ENCODE measurements at places on chromosomes 1 and 21. TPM values are rescaled to one million over a fixed set of nuclear protein-coding genes. Genes with fewer than 3 reads are reported as not detected.

CDC42 gene
- total RNA-seq, result 288 TPM

- DNase-seq, result no peak
Observed at GRCh38 chr1:94543893-94544635, 2.5 kb upstream of the F3 start.

DNA sequence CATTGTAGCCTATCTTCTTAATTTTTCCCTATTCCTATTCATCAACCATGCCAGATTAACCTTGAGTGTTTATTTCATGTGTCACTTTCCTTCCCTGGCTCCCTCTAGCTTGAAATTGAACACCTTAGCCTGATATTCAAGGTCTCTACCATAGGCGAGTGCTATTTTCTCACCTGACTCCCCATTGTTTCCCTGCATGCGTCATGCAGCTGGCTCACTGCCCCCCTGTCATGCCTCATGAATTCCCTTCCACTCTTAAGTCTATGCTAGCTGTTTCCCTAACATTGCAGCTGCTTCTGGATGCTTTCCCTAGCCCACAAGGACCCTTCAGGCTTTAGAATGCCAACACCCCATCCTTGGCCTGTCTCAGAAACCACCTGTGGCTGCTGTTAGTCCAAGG, 56.7 kb upstream of the CD1D start:
- DNase-seq, result no peak

CAPN8 gene
- total RNA-seq, result 0.62 TPM

SRGAP2C gene
- 31.9 TPM for total RNA-seq

DNA sequence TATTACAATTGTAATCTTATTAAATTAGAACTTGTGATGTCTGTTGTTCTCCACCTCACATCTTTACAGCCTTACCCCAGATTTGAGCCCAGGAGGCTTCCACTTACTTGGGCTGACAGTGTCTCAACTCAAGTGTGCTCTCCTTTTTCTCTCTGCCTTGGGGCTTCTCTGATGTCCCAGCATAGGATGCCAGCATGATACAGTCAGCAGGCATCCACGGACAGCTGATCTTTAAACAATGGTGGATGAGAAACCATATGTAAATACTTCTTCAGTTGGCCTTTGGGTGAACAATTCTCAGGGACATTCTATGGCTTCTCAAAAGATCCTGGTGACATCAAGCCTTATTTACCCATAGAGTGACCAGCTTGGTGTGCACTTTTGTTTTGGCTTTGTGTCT, 107.6 kb upstream of the GORAB start:
- DNase-seq, result no peak

- no peak for DNase-seq
Observed at GRCh38 chr1:106121728-106122127, 934.7 kb upstream of the PRMT6 start.

DNA sequence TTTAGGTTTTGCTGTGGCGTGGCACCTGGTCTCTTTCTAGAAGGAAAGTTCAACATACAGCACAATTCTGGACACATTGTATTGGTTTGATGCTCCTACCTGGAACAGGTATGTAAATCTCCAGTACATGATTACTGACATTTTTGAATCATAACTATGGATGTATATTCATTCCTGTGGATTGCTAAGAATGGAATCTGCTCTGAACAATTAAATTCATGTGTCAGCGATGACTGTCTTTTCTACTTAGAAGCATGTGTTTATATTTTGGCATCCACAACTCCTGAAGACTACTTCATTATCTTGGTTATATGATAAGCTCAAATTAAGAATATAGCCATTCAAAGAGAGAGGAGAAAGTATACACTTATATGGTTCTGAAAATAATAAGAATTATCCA, 291.8 kb downstream of the CHRM3 start:
- no peak for DNase-seq

DNA sequence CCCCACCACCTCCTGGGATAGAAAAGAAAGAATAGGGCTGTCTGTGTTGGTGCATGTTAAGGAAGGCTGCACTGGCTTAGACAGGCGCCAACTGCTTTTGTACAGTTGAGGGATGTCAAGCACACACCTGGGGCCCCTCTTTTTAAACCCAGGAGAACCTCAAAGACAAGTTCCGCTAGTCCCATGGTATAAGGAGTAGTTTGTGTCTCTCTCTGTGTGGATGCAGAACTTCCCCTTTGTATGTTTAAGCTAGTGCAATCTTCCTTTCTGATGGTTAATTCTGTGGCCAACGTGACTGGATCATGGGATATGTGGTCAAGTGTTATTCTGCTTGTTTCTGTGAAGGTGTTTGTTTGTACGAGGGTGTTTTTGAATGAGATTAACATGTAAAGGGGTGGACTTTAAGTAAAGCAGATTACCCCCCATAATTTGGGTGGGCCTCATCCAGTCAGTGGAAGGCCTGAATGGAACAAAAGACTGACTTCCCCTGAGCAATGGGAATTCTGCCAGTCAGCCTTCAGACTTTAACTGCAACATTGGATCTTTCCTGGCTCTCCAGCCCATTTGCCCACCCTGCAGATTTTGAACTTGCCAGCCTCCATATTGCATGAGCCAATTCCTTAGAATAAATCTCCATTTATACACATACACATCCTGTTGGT, 9.5 kb upstream of the DUSP10 start:
- no peak for DNase-seq

C1orf21 gene
- 47.6 TPM for total RNA-seq

SLAMF9 gene
- not detected for total RNA-seq

- no peak for DNase-seq
Observed at GRCh38 chr1:41312991-41313645, 48.1 kb upstream of the FOXO6 start.

DNA sequence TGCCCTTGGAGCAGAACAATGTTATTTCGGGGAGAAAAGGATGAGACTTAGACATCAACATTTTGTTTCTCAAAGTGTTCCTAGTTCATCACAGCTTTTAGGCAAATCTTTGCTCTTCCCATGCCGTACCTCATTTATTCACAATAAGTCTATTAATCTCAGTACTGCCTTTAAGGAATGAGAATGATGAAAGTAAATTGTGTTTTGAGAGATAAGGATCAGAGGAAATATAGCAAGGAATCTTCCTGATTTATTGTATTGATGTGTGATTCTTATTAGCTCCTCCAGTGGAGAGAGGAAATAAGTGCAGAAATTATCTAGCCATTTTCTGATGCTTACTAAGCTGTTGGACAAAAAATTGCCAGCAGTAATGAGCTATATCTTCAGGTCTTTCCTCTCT, 2.0 kb downstream of the POLR3C start:
- no peak for DNase-seq

DNA sequence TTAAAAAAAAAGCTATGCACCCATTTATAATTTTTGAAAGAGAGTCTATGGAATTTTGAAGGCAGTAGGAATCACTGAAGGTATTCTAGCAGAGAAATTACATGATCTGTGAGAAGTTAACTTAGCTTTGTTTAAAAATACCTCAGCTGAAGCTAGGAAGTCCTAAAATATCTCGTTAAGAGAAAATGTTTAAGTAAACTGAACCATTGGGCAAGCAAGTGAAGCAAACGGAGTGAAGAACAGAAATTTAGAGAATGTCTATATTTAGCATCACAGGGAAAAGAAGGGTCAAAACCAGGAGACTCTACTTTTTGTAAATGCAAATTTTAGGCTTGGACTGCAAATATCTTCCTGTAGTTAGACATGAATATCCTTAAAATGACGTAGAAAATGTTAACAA, 230.8 kb downstream of the HMCN1 start:
- DNase-seq, result peak; percentile 6

SHISA4 gene
- total RNA-seq, result 40.5 TPM

SYT11 gene
- 26.2 TPM for total RNA-seq

ERG gene
- total RNA-seq, result 8.6 TPM

DNA sequence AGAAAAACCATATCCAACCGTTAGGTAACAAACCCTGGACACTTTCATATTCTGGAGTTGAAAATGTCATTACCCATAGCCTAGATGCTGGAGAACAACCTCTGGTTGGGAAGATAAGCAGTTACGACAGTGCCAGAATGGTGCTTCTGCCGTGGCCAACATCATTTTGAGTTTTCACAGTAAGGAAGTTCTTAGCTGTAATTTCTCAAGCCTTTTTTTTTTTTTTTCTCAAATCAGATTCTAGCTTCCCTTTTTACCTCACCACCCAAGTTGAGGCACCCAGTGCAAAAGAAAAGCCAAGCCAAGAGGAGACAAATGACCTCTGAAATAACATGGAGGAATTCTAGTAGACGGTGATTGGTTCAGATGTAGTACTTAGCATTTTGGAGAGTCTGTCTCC, 21.8 kb downstream of the PPT1 start:
- no peak for DNase-seq

- DNase-seq, result peak; percentile 37
Observed at GRCh38 chr1:235843461-235843961, 23.2 kb downstream of the LYST start.

GRCh38 chr1:232291261-232291660, 338.7 kb downstream of the SIPA1L2 start:
- no peak for DNase-seq

DNA sequence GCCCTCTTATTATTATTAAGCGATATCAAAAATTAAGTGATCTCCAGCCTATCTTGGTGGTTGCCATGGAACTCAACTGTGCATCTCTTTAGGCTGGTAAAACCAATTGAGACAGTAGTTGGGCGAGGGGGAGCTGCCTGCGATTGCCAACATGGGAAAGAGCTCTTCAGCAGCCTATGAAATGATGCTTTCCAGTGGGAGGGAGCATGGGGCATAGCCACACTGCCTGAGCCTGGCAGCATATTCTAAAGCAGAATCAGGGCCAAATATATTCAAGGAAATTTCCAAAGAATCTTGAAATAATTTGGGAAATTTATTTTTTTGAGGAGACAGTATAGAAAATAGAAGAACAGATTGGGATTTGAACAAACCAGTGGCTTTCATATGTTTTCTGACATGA, 126.9 kb upstream of the DNAH14 start:
- no peak for DNase-seq

PROK1 gene
- not detected for total RNA-seq

LEMD1 gene
- total RNA-seq, result not detected

GRCh38 chr1:187212377-187212776, 383.6 kb downstream of the PLA2G4A start:
- DNase-seq, result no peak

Measured in tongue (tissue), 3 donors.